CD8-positive, alpha-beta T cell (primary cell): ENCODE measurements at places on chromosomes 11 and 22. TPM values are rescaled to one million over a fixed set of nuclear protein-coding genes. Genes with fewer than 3 reads are reported as not detected.

Gene OAF
- total RNA-seq, result 5.5 TPM

Gene ATP6V1E1
- 53.0 TPM for total RNA-seq

Gene OR10A2
- not detected for total RNA-seq

Gene PRRG4
- total RNA-seq, result 0.05 TPM

Gene RAG2
- not detected for total RNA-seq

Gene C11orf86
- not detected for total RNA-seq

Gene UBQLN3
- total RNA-seq, result not detected

Gene PIWIL4
- total RNA-seq, result 1.0 TPM

Gene SLC5A12
- total RNA-seq, result not detected

Gene CAVIN3
- not detected for total RNA-seq

Gene B4GALNT4
- 0.84 TPM for total RNA-seq

Gene GAL3ST1
- total RNA-seq, result not detected

Gene TESMIN
- total RNA-seq, result 1.8 TPM

Gene NCAM1
- total RNA-seq, result 0.98 TPM

Gene SOX10
- total RNA-seq, result not detected

Gene POU2AF3
- not detected for total RNA-seq

Gene SESN3
- total RNA-seq, result 31.5 TPM

Gene PATE2
- total RNA-seq, result not detected

Gene RTN4R
- 1.1 TPM for total RNA-seq

Gene RIMBP3B
- not detected for total RNA-seq

Gene PRR5L
- 8.9 TPM for total RNA-seq

Gene TSPO
- 24.7 TPM for total RNA-seq

Gene SAA4
- not detected for total RNA-seq

Gene MMP27
- total RNA-seq, result not detected

Gene FAM168A
- total RNA-seq, result 18.8 TPM

Gene SORL1
- 170 TPM for total RNA-seq

Gene CD3G
- total RNA-seq, result 98.6 TPM
